ENCODE measurements at places on chromosomes 3 and 15.

DNA sequence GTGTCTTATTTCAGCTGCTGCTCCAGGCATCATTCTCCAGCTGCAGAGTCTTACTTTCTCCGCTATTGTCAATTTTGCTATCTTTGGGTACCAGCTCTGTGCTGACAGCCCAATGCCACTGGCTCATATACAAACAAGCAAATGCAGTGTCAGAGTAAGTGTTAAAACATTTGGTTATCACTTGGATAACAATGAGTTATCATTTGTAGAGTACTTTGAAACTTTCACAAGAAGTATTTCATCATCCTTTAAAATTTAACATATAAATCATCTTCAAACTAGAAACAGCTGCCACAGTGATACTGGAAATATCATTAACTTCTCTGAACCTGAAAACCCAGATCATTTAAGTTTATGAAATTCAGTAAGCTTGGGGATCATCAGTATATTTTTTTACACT lies 13.8 kb downstream of the TSPAN3 start:
- no peak for DNase-seq

GRCh38 chr3:137071104-137071503 lies 113.3 kb downstream of the IL20RB start:
- DNase-seq = no peak

- no peak for DNase-seq
Measured at GRCh38 chr3:72255791-72256559, 471.0 kb upstream of the PROK2 start.

GRCh38 chr3:107285197-107285596 lies 92.0 kb upstream of the CCDC54 start:
- DNase-seq = no peak

GRCh38 chr15:51846463-51847230 lies 17.2 kb downstream of the TMOD3 start:
- no peak for DNase-seq

DNA sequence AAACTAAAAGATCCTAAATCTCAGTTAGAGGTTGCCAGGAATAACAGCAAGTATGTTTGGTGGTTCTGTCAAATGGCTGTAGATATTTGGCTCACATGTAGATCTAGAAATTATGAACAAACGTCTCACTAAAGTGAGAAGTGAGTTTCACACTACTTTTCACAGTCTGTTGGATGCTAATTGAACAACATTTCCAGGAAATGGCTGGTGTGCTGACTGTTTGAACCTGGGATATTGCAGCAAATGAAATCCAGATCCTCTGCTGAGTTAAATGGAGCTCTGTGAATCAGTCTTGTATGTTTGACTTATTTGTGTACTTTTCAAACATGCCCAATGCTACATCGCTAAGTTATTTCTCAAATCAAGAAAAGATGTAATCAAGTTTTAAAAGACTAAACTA lies 21.3 kb upstream of the RSL24D1 start:
- no peak for DNase-seq

- peak; percentile 40 for DNase-seq
Measured at GRCh38 chr3:172107403-172107802, 68.0 kb downstream of the FNDC3B start.

DNA sequence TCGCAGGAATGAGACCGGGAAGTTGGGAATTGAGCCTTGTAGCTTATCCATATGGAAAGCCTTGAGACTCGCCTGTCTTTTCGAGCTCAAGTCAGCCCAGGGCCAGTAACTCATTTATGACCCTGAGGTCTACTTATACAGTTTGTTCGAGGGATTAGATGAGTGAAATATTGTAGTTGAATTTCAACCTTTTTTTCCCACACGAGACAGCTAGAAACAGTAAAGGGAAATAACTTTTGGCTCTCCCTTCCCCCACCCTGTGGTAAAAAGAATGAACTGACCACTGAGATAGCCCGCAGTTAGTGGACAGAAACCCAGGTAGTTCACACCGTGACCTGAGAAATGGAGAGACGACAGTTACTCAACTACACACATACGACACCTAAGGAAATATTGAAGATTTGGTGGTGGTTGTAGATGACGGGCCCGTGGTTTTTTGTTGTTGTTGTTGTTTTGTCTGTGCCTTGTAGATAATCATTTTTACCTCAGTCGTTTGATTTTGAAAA lies 841 bp downstream of the EIF3J start:
- no peak for DNase-seq

DNA sequence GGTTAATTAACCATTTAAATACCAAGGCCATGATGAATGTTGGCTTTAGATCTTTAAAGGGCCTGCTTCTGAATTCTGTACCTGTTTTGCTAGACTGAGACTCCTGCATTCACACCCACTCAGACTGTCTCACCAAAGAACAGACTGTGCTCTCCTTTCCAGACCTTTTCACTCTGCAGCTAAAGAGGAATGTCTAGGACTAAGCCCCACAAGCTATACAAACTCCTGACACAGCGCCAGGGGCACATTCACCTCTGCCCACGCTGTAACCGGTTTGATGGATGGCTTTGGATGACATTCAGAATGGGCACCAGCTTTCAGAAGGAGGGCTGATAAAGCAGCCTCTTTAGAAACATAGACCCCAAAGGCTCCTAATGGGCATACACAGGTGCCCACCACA lies 200.1 kb downstream of the KCNMB2 start:
- DNase-seq = no peak

GRCh38 chr3:108036984-108037741 lies 53.7 kb downstream of the CD47 start:
- no peak for DNase-seq

DNA sequence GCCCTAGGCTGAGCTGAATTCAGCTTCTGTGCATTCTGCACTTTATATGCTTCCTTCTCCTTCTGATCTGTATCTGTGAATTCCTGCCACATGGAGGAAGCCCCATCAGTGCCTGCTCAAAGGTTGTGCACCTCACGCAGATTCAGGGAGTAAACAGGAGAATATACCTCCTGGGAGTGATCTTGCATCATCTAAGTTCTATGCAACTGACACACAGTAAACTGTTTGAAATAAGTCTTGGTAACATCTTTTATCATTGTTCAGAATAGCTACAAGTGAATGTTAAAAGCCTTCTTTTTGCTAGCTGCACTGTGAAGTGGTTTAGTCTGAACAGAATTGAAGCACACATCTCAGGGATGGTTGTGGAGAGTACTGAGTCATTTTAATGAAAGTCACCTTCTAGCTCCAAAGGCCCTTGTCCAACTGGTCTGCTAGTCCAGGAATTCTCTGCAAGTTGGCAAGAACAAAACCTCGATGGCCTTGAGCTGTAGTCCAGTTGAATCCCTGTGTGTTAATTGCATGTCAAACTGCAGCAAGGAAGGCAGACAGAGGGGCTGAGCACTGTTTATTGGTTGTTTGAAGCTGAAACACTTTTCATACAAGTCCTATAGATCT lies 215.0 kb downstream of the WNT5A start:
- DNase-seq = no peak

DNA sequence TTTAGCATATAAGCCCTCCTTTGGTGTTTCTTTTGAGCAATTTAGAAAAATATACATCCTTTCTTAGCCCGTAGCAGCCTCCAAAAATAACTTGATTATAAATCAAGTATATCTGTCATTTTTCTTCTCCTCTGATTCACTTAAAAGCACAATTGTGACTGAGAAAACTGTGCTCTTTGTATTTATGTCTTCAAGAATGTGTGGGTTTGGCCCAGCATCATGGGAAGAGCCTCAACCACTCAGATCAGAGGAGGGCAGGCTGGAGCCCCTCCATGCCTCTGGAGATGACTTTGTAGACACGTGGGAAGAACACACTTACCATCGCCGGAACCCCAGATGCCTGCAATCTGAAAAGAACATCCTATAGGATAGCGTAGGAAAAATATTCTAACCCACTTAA lies 123.8 kb upstream of the FEZF2 start:
- DNase-seq = no peak

GRCh38 chr15:71683411-71684274 lies 126.7 kb upstream of the NR2E3 start:
- no peak for DNase-seq

- DNase-seq = no peak
Measured at GRCh38 chr15:32669896-32670611, 28.5 kb downstream of the SCG5 start.

- DNase-seq = no peak
Measured at GRCh38 chr3:132294906-132295305, 22.3 kb upstream of the ACP3 start.

GRCh38 chr15:54803987-54804386 lies 392.8 kb downstream of the RSL24D1 start:
- no peak for DNase-seq

DNA sequence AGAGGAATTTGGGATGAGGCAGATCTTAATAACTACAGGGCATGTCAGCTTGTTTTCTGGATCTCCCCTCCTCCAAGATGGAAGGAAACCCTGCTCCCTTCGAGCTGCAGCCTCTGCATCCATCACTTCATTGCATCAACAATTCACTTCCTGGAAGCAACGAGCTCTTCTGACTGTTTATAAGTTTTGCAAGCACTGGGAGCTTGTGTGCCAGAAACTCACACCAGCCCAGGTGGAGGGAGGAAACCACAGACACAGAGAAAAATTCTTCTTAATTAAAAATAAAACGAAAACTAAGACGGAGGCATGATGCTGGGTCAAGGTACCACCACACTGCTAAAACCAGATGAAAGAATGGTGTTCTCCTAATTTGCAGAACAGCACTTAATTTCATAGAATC lies 10.6 kb downstream of the LRIG1 start:
- DNase-seq = no peak

- no peak for DNase-seq
Measured at GRCh38 chr15:61364871-61365270, 135.8 kb upstream of the RORA start.

- no peak for DNase-seq
Measured at GRCh38 chr3:182629521-182629920, 163.8 kb upstream of the ATP11B start.

Measured in GM12892 (cell line).